Astrocyte of the hippocampus (primary cell): ENCODE measurements at places on chromosomes 5 and 9.

- no peak for DNase-seq
These were observed 457.4 kb downstream of the CCDC171 start for GRCh38 chr9:16010221-16010620.

GRCh38 chr9:129575818-129576217 is 45.1 kb downstream of the C9orf50 start:
- no peak for DNase-seq

DNA sequence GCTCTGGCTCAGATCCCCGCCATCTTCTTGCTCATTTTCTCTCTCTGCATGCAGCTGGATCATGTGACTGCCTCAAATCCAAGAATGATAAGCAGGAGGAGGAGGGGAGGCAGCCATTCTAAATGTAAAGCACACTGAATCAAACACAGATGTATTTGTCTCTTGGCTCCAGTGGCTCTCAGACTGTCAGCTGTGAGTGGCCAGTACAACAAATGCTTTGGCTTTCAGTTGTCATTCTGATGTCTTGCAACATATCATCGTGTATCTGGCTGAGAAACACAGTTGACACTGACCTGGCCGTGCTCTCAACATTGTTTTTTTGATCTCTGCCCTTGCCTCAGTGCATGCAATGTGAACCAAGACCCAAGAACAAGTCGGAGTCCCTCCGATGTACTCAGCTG is 233.1 kb downstream of the ADAMTSL1 start:
- DNase-seq = no peak

- DNase-seq = peak; percentile 63
These were observed 23.6 kb downstream of the OR2V2 start for GRCh38 chr5:181170996-181171395.

- DNase-seq = no peak
These were observed 325.9 kb upstream of the CYLC2 start for GRCh38 chr9:102669220-102669619.

GRCh38 chr5:159112436-159112835 is 12.7 kb upstream of the EBF1 start:
- DNase-seq = no peak

- no peak for DNase-seq
These were observed 211.7 kb upstream of the MVB12B start for GRCh38 chr9:126114850-126115460.

GRCh38 chr9:122322553-122322952 is 48.3 kb upstream of the PTGS1 start:
- no peak for DNase-seq

- no peak for DNase-seq
These were observed 11.0 kb downstream of the IGFBPL1 start for GRCh38 chr9:38413283-38413682.

GRCh38 chr5:26872337-26872736 is 166.0 kb downstream of the CDH9 start:
- DNase-seq = no peak
